ENCODE measurements at places on chromosomes 3 and 15.

DNA sequence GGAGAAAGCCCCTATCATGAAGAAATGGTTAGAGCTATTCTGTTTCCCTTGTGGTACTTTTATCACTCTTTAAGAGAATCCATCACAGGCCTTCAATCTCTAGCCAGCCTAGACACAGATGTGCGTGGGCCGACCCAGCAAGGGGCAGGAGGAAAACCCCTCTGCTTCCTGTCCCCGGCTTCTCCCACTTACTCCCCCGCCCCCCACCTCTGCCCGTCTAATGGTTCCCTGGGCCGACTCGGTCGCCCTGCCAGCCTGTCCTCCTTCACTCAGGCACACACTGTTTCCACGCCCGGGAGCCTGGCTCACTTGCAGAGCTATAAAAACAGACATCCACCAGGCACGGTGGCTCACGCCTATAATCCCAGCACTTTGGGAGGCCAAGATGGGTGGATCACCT lies 58.3 kb upstream of the TFRC start:
- DNase-seq, result no peak

DNA sequence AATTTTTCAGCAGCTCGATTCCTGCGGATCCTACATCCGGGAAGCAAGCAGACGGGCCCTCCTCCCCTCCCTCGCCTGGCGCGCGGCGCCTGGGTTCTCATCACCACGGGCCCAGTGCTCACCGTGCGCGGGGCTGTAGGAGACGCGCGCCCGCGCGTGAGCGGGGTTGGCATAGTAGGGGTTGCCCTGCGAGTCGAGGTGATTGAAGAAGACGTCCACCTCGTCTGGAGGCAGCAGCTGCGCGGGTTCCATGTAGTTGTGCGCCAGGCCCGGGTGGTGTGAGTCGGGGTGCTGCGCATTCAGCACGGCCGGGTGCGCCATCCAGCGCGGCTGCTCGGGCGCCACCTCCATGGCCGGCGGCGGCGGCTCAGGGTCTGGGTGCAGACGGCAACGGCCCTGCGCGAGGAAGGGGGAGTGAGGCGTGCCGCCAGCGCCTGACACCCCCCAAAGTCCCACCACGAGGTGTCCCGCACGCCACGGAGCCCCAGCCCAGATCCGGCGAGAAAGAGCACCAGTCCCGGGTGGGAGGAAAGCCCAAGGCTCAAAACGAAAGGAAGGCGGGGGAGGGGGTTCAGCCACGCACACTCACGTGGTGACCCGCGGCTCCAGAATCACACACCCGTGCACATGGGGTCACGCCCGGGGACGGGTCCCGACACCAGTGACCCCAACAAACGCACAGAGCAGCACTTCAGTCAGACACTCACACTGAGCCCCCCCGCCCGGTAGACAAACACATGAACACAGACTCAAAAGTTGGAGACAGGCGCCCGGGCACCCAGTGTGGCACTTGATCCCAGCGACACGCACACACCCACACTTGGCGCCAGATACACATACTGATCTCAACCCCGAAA lies 6.1 kb downstream of the GATA2 start:
- peak; percentile 56 for DNase-seq

- DNase-seq, result no peak
Observed at GRCh38 chr3:133138017-133138416, 99.8 kb downstream of the TMEM108 start.

GRCh38 chr3:11563865-11564185 lies 79.9 kb downstream of the VGLL4 start:
- no peak for DNase-seq

- DNase-seq, result no peak
Observed at GRCh38 chr15:45113380-45113990, 487 bp downstream of the DUOX2 start.

GRCh38 chr15:84914909-84915605 lies 30.6 kb downstream of the SLC28A1 start:
- peak; percentile 8 for DNase-seq

GRCh38 chr15:67735896-67736295 lies 89.4 kb upstream of the SKOR1 start:
- DNase-seq, result no peak

DNA sequence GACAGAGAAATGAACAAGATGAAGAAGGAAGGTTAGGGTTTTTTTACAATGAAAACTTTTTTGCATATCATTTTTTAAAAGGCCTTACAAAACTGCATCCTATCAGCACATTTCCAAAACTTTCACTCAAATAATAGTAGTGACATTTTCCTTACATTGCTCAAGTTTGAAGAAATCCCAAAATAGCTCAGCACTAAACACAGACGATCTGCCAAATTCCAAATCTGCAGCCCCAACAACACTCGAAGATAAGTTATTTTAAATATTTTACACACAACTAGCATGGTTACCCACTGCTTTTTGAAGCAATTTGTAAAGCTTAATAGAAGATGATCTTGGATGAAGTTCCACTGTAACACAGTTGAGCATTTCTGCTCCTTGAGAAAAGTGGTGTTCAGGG lies 535.6 kb upstream of the ALCAM start:
- DNase-seq, result no peak

- DNase-seq, result no peak
Observed at GRCh38 chr3:141021261-141021660, 29.9 kb upstream of the SPSB4 start.

DNA sequence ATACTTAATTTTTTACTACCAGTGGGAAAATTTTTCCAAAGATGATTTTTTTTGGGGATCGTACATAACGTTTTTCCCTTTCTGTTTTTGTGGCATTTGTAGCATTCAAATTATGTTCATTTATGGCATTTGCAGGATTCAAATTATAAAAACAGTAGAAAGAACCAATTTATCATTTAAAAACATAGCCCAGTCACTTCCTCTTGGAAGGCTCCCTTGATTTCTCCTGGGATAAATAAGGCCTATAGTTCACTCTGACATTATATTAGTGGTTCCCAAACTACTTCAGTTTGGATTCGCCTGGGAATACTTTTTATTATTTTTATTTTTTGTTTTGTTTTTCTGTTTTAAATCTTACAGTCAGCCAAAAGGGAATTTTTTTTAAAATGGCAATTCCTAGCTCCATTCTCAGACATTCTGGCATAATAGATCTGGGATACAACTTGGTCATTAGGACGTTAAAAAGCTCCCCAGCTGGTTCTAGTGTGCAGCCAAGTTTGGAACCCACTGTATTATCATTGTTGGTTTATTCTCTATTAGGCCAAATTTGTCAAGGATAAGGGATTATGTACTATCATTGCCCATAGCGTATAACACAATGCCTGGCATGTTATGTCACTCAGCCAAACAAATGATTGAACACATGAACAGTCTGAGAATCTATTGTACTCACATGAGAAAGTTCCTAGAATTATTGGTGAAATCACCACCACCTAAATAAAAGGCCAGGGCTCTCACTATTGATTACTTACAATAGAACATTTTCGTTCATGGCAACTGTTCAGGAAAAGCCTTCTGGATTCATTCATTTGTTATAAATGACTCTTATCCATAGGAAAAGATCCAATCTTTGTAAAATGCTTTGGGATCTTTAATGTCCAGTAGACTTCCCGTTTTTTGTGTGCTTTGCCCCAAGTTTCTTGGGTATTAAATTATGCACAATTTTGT lies 28.9 kb downstream of the RARB start:
- no peak for DNase-seq

GRCh38 chr15:38565287-38565670 lies 665 bp upstream of the RASGRP1 start:
- no peak for DNase-seq

- no peak for DNase-seq
Observed at GRCh38 chr3:169865176-169865767, 4.5 kb downstream of the LRRC31 start.

GRCh38 chr3:9404680-9405079 lies 7.3 kb downstream of the SETD5 start:
- DNase-seq, result peak; percentile 33

- DNase-seq, result no peak
Observed at GRCh38 chr15:93245661-93246042, 156.6 kb upstream of the RGMA start.

- DNase-seq, result no peak
Observed at GRCh38 chr3:117510396-117510795, 800.8 kb downstream of the TUSC7 start.

GRCh38 chr15:56886363-56886931 lies 32.0 kb upstream of the TCF12 start:
- DNase-seq, result no peak

GRCh38 chr3:138097192-138098172 lies 17.9 kb downstream of the DZIP1L start:
- no peak for DNase-seq

DNA sequence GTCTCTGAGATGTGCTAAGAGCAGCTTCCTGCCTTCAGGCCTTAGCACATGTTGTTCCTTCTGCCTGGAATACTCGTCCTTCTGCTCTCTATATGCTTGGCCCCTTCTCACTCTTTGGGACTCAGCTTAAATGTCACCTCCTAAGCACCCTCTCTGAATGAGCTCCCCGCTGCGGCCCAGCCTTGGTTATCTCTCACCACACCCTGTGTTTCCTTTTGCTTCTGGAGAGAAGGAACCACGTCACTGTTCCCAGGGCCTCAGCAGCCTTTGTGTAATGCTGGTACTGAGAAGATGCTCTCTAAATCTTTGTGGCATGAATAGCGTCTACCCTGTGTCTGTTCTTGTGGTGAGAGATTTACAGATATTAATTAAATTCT lies 2.2 kb downstream of the FAH start:
- peak; percentile 87 for DNase-seq

DNA sequence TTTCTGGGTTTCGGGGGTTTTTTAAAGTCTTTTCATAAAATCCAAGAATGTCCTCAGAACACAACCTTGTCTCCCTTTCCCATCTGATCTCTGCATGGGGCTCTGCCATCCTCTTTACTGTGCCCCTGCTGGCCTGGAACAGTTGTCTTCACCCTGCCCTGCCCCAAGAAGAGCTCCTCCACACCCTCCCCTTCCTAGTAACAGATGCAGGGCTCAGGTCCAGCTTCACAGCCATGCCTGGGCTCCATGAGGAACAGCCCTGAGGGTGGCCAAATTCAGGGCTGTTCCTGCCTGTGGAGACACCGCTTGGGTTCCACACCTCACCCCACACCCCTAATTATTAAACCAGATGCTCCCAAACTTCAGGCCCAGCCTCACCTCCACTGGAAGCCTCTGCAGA lies 12.9 kb upstream of the ULK3 start:
- no peak for DNase-seq

GRCh38 chr3:114411811-114412803 lies 118.3 kb downstream of the TIGIT start:
- DNase-seq, result no peak

DNA sequence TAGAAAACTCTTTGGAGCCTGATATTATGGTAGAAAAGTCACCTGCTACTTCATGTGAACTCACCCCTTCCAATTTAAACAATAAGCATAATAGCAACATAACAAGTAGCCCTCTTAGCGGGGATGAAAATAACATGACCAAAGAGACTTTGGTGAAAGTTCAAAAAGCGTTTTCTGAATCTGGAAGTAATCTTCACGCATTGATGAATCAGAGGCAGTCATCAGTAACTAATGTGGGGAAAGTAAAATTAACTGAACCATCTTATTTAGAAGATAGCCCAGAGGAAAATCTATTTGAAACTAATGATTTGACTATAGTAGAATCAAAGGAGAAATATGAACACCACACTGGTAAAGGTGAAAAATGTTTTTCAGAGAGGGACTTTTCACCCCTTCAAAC lies 5.1 kb upstream of the SCG5 start:
- DNase-seq, result no peak

DNA sequence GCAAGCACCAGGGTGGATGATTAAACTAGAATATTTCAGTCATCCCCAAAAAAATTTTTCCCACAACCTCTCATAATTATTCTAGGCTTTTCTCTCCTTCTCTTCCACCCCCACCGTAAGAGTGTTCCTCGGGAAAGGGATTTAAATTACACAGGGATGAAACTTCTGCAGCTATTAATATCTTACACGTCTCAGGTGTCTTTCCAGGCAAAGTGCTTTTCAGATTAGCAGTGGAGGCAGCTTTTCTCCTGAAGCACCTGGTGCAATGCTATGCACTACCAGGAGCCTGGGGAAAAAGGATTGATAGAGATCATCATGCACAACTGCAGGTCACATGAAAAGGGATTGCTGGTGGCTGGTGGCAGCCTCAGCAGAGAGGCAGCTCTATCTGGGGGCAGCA lies 250.4 kb downstream of the NTRK3 start:
- no peak for DNase-seq

- DNase-seq, result no peak
Observed at GRCh38 chr15:99169769-99170311, 65.0 kb downstream of the SYNM start.

- no peak for DNase-seq
Observed at GRCh38 chr3:141266797-141267555, 35.4 kb downstream of the PXYLP1 start.

GRCh38 chr3:74510261-74510818 lies 104.1 kb downstream of the CNTN3 start:
- DNase-seq, result no peak

- DNase-seq, result no peak
Observed at GRCh38 chr3:17336291-17336690, 406.1 kb downstream of the TBC1D5 start.

DNA sequence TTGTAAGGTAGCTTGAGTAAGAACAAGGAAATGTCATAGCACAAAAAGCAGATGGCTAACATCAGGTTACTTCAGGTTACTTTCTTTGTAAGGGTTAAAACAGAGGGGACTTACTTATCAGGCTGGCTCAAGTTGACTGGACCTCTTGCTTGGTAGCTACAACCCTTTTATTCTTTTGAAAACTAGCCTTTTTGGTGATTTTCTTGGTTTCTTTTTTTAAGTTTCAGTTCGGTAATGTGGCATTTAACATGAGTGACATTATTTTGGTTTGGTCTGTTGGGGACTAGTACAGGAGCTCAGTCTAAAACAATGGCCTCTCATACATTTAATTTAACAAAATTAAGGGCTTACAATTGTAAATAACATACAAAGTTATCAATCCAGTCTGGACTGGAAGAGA lies 621.4 kb downstream of the OTOL1 start:
- DNase-seq, result no peak

GRCh38 chr15:51079226-51079625 lies 15.5 kb downstream of the TNFAIP8L3 start:
- DNase-seq, result no peak

- no peak for DNase-seq
Observed at GRCh38 chr15:63104727-63105126, 16.9 kb upstream of the LACTB start.

DNA sequence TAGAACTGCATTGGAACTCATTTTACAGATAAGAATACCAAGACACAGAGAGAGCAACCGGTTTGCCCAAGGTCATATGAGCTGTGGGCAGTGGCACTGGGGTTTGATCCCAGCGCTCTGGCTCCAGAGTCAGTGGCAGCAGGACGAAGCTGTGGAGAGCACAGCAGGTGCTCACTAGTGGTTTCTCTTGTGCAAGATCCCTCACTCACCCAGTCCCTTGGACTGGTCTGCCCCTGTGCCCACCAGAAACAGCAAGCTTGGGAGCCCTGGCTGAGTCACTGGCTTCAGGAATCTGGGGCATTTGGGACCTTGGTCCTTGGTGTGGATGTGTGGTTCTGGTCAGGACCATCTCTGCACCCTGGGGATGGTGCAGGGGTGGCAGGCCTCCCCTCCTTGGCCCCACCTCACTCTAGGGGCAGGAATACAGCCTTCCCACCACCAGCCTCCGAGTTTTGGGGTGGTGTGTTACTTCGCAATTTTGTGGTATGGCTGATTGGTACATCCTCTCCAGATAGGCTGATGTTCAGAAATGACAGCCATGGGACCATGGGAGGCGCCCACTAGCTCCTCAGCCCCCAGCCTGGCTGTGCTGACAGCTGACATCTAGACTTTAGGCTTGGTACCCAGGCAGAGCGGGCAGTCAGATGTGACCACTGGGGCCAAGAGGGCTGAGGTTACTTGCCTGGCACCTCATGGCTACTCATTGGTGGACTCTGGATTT lies 104.6 kb downstream of the LSM3 start:
- no peak for DNase-seq

GRCh38 chr3:124057420-124057819 lies 65.5 kb upstream of the ROPN1 start:
- DNase-seq, result no peak

Data from hematopoietic multipotent progenitor cell treated with erythropoietin and hydrocortisone succinate and interleukin-3 and kit ligand, for 8 days (in vitro differentiated cells).